ENCODE measurements at places on chromosomes 4 and X.

GRCh38 chrX:39953879-39954278, 143.9 kb downstream of the BCOR start:
- H3K4me3 ChIP-seq, result no peak overlapping the region
- H3K36me3 ChIP-seq, result no peaks in the 10 kb centered on the region
- H3K27me3 ChIP-seq, result no peaks in the 10 kb centered on the region
- no peaks in the 10 kb centered on the region for H3K4me1 ChIP-seq
- no peak overlapping the region for H3K27ac ChIP-seq
- DNase-seq, result no peak

DNA sequence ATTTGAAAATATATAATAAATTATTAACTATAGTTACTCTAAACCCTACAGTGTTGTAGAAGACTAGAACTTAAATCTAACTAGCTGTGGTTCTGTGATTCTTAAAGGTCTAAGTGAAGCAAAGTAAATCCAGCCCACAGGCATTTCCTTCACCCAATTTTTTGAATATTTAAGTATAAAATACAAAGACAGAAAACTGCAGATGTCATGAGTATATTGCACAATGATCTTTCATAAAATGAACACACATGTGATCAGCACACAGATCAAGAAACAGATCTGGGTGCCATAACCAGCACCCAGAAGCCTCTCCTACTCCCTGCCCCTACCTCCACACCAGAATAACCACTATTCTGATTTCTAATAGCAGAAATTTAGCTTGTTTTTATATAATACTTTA, 82.9 kb downstream of the CAMK2D start:
- H3K27ac ChIP-seq, result no peak overlapping the region
- no peak for DNase-seq
- no peak overlapping the region for H3K4me3 ChIP-seq
- H3K36me3 ChIP-seq, result no peaks in the 10 kb centered on the region

GRCh38 chr4:185307136-185307950, 88.4 kb downstream of the LRP2BP start:
- DNase-seq, result no peak
- H3K4me3 ChIP-seq, result no peak overlapping the region
- H3K36me3 ChIP-seq, result no peaks in the 10 kb centered on the region
- no peak overlapping the region for H3K27ac ChIP-seq
- peaks cover 4% of the 10 kb centered on the region for H3K4me1 ChIP-seq

GRCh38 chr4:6227412-6228157, 27.2 kb upstream of the JAKMIP1 start:
- DNase-seq, result no peak
- H3K4me3 ChIP-seq, result no peak overlapping the region
- H3K27me3 ChIP-seq, result no peaks in the 10 kb centered on the region
- H3K27ac ChIP-seq, result no peak overlapping the region
- no peaks in the 10 kb centered on the region for H3K36me3 ChIP-seq
